ENCODE measurements at places on chromosomes 13 and 19. TPM values are rescaled to one million over a fixed set of nuclear protein-coding genes. Genes with fewer than 3 reads are reported as not detected.
A peak's percentile ranks its signal among the peaks of the same experiment; 100 is the strongest.

CYP2A6 gene
- total RNA-seq: 2.0 TPM

ZNF780A gene
- 23.5 TPM for total RNA-seq

MATK gene
- total RNA-seq: 11.3 TPM

TYROBP gene
- 460 TPM for total RNA-seq

AMER2 gene
- not detected for total RNA-seq

DNA sequence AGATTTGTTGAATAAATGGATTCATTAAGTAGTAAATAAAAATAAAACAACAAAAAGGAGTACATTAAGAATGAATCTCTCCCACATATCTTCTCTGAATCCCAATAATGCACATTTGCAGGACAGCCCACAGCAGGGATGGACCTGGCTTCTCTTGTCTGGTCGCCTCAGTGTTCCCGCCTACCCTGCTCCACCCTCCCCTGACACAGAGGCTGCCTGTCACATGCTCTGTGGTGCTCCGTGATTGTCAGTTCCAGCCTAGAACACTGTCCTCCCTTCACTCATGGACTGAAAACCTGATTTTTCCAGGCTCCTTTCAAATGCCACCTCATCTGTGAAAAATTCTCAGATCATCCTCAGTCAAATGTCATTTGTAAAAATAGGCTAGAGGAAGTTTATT, 94.5 kb upstream of the GPR12 start:
- DNase-seq: no peak

DNA sequence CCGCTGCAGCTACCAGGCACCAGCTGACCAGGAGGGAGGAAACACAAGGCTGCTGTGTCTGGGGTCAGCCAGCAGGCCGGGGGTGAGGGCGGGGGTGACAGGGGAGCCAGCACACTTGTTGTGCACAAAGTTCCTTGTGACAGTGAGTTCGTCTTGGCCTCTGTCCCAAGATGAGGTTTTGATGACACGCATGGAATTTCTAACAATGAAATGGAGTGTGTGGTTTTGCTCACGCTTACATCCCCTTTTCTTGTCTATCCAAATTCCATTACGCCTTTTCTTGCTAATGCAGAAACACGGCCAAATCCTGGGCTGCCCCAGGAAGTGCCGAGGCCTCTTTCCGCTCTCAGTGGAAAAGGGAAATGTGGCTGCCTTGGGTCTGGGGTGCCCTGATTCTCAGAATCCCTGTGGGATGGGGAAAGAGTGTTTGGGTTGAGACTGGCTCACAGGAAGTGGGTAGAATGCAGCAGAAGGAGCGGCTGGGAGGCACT, 73.8 kb downstream of the GADD45B start:
- DNase-seq: peak; percentile 86

- DNase-seq: no peak
These were observed 153.2 kb downstream of the USP12 start for GRCh38 chr13:27018344-27018861.

GRCh38 chr19:10306327-10306726, 3.3 kb downstream of the ZGLP1 start:
- no peak for DNase-seq

DNA sequence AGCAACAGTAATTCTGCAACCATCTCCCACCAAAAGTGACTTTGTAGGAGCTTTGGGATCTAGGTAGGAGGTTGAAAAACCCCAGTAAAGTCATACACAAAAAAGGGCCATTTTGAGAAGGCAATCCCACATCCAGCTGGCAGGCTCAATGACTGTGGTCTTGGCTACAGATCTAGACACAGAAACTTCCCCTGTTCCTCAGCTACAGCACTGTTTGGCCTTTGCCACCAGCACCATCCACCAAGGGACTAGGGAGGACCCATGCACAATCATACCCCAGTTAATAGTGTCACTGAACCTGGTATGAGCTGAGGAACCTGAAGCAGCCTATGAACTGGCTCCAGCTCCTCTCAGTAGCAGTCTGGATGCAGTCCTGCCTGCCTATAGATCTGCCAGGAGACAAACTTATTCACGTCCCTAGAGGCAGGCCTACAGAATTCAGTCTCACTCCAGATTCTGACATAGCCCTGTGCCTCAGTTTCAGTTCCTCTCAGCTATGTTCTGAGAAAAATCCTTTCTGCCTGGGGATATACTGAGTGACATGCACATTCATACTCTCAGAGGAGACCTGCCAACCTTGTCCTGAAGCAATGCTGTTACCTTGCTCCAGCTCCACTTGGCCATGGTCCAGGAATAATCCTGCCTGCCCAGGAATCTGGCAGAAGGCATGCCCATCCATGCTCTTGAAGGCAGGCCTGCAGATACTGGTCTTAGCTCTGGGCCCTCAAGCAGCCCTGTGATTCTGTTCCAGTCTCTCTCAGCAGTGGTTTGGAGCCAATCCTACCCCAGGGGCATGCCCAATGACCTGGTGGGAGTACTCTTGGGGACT, 2048.3 kb upstream of the PCDH20 start:
- no peak for DNase-seq

- no peak for DNase-seq
These were observed 5.9 kb upstream of the SLC7A10 start for GRCh38 chr19:33231511-33231910.

DNA sequence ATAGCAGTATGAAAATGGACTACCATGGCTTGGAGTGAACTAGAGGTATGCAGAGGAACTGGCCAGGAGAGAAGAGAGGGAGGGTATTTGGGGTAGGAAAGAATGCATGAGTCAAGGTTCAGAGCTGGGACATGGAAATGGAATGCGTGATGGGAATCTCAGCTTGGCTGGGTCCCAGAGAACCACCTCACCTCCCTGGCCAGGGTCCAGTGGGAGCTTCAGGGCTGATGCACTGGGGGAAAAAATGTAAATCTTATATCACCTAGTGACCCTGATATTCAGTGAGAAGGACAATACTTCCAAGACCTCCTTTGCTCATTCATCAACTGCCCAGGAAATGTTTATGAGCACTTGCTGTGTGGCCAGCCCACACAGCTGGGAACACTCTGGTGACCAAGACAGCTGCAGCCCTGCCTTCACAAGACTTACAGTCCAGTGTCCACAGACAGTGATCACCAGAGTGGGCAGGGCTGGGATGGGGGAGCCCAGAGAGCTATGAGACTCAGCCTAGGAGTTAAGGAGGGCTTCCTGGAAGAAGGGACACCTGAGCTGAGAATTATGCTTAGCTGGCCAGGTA, 12.8 kb downstream of the IGSF23 start:
- no peak for DNase-seq

DNA sequence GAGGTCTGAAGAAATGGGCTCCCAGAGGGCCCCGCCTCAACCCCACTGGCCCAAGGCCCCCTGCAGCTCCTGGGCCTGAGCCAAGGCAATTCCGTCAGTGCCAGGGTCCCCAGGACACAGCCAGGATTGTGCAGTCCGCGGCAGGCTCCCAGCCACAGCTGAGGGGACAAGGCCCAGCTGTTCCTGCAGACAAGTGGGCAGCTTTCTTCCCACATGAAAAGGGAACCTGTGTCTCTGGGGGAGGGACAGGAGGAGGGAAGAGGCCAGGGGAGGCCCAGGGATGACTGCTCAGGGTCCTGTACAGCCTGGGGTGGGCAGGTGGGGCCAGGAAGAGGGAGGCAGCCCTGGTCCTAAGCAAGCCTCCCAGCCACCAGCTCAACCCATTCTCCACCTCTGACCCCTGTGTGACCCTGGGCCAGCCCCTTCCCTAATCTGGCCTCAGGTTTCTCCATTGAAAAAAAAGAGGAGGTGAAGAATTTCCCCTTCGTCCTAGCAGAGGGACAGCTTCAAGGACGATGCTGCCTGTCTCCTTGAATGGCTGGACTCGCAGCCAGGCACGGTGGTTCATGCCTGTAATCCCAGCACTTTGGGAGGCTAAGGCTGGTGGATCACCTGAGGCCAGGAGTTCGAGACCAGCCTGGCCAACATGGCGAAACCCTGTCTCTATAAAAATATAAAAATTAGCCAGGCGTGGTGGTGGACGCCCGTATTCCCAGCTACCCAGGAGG, 20.5 kb upstream of the VSTM2B start:
- peak; percentile 16 for DNase-seq

GRCh38 chr19:10567656-10568055, 1.1 kb downstream of the CDKN2D start:
- no peak for DNase-seq

DNA sequence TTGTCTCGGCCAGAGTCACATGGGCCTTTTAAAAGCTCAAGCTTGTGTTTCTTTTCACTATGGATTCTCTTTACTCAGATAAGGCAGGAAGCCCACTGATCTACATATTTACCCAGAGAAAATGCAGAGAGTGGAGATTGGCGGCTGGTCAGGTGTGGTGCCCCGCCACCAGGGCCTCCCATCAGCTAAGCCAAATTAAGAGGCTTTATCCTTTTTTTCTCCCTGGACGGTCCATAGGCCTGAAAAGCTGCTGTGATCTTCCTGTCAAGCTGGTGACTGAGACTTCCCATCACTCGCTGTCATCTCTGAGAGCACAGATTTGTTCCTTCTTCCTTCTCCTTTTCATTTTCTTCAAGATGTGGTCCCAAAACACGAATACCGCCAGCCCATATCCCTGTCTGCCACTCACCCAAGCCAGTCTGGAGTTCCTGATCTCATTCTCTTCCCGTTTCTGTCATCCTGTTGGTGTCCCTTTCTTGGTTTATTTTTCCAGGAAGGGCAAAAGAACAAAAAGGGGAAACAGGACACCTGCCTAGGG, 1.9 kb downstream of the SAFB start:
- DNase-seq: no peak

GRCh38 chr13:30526612-30527495, 61.1 kb upstream of the HMGB1 start:
- no peak for DNase-seq

GRCh38 chr13:85685436-85685835, 113.8 kb downstream of the SLITRK6 start:
- DNase-seq: no peak

DNA sequence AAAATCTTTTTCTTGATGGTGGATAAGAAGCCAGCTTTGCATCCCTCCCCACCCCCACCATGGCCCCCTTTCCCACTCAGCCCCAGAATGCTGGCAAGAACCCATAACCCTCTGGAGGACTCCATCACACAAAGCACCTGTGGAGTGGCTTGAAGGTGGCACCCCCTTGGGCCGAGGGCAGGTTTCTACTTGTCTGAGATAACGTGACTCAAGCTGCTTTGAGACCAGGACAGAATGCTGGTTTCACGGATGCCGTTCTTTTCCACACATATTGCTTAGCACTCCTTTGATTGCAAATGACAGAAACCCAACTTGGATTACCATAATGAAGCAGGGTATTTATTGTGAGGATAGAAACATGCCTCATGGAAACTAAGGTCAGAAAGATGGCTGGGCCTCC, 82.2 kb downstream of the LACC1 start:
- no peak for DNase-seq

Data from lower lobe of right lung (tissue), 2 donors.